ENCODE measurements at places on chromosomes 16 and 17. TPM values are rescaled to one million over a fixed set of nuclear protein-coding genes. Genes with fewer than 3 reads are reported as not detected.

- DNase-seq = no peak
Observed at GRCh38 chr17:80312621-80313135, 52.0 kb downstream of the RNF213 start.

TP53TG3F gene
- total RNA-seq = not detected

CD300H gene
- total RNA-seq = not detected

GRCh38 chr17:81966343-81967243 is 5.6 kb upstream of the NOTUM start:
- DNase-seq = no peak

PRRT2 gene
- total RNA-seq = 3.4 TPM

DNA sequence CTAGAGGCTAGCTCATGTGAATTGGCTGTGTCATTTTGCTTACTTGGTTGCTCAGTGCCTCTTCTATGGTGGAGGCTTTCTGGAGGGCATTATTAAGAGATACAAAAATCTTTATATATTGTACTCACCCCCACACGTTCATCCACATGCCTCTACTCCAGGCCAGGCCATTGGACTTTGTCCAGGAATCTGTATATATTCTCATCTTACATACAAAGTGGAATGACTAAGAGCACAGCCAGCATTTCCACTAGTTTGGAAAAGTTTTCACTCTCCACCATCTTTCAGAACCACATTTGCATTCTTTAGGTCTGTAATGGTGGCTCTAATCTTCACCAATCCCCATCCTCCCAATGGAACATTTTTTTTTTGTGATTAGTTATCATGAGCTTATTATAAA is 4.8 kb upstream of the GLG1 start:
- no peak for DNase-seq

ZPBP2 gene
- not detected for total RNA-seq

- no peak for DNase-seq
Observed at GRCh38 chr16:68227183-68227793, 8.6 kb downstream of the ESRP2 start.

TERB1 gene
- not detected for total RNA-seq

TRIM47 gene
- 9.4 TPM for total RNA-seq

KRTAP16-1 gene
- total RNA-seq = 0.34 TPM

Data from T-helper 17 cell (primary cell).